Adipose tissue (tissue), 3 donors: ENCODE measurements at places on chromosomes 1 and 21. TPM values are rescaled to one million over a fixed set of nuclear protein-coding genes. Genes with fewer than 3 reads are reported as not detected.

The PFDN2 gene
- 139 TPM for polyA plus RNA-seq

The GNAT2 gene
- not detected for polyA plus RNA-seq

The SLAMF9 gene
- not detected for polyA plus RNA-seq

The MAP3K21 gene
- polyA plus RNA-seq: 0.22 TPM

The OLFML2B gene
- 6.6 TPM for polyA plus RNA-seq

The CLCA4 gene
- polyA plus RNA-seq: 0.49 TPM

The PTPN7 gene
- 1.1 TPM for polyA plus RNA-seq

The CD101 gene
- 1.3 TPM for polyA plus RNA-seq

The CELA3A gene
- polyA plus RNA-seq: 17.7 TPM

The C1orf185 gene
- not detected for polyA plus RNA-seq

The CACNA1S gene
- polyA plus RNA-seq: 0.02 TPM

The UBL4B gene
- 0.09 TPM for polyA plus RNA-seq
